ENCODE measurements at places on chromosomes 2 and 18. TPM values are rescaled to one million over a fixed set of nuclear protein-coding genes. Genes with fewer than 3 reads are reported as not detected.

DNA sequence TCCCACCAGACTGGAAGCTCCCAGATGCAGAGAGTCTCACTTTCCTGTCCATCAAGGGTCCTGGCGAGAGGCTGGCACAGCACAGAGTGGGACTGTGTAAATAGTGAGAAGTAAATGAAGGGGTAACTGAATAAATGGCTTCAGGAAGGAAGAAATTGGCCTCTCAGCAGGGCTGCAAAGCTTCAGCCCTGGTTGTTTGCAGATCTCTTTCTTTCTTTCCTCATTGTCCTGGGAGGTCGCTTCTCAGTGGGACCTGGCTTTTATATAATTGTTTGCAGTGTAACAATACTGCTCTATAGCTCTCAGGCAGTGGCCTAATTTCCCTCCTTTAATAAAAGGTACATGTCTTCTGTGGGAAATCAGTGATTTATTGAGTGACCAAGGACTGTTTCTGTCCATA lies 74.9 kb upstream of the GPR45 start:
- DNase-seq, result no peak

GRCh38 chr2:3148716-3149115 lies 228.9 kb downstream of the EIPR1 start:
- peak; percentile 40 for DNase-seq

DNA sequence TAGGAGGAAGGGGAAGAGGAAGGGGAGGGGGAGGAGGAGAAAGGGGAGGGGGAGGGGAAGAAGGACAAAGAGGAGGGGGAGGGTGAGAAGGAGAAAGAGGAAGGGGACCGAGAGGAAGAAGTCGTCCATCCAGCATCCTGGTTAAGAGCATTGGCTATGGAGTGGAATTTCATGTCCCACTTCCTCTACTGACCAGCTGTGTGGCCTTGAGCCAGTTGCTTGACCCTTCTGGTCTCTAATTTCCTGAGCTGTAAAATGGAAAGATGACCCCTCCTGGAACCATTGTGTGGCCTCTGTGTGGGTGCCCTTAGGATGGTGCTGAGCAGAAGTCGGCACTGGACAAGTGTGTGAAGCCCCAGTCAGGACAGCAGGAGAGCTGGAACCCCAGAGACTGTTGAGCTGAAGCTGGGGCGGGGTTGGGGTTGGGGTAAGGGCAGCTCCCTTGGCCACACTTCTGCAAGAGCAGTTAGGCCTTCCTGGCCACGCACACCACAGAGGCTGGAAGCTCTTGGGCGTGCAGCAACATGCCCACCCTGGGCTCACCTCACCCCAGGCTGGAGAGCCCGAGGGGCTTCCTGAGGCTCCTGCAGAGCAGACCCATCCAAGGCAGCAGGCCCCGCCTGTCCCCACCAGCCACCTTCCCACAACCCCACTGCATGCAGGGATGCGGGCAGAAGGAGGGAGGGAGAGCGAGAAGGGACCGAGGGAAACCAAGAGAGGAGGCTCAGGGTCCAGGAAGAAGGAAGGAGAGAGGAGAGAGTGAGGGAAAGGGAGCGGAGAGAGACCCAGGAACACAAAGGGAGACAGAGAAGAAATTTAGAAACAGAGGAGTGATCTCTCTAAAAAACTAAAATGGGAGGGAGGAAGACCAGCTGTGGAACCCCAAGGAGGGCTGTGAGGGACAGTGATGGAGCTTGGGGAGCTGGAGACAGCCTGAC lies 16.2 kb downstream of the ADRA2B start:
- no peak for DNase-seq

- DNase-seq, result peak; percentile 55
Observed at GRCh38 chr2:17822445-17823117, 6.3 kb downstream of the MSGN1 start.

Gene GAREM1
- total RNA-seq, result 14.0 TPM

DNA sequence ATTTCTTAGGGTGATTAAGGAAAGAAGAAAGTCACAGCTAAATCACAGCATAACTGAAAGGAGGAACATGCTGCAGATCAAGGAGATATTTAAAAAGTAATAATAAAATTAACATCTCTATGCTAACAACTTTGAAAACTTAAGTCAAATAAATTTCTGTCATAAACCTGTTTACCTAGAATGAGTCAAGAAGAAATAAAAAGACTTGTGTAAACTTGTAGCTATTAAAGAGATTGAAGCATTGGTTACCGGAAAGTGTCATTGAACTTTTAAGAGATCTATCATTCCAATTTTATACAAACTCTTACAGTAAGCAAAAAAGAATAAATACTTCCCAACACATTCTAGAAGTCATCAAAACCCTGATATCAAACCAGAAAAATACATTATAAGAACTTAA lies 520.1 kb upstream of the SYT4 start:
- DNase-seq, result no peak

DNA sequence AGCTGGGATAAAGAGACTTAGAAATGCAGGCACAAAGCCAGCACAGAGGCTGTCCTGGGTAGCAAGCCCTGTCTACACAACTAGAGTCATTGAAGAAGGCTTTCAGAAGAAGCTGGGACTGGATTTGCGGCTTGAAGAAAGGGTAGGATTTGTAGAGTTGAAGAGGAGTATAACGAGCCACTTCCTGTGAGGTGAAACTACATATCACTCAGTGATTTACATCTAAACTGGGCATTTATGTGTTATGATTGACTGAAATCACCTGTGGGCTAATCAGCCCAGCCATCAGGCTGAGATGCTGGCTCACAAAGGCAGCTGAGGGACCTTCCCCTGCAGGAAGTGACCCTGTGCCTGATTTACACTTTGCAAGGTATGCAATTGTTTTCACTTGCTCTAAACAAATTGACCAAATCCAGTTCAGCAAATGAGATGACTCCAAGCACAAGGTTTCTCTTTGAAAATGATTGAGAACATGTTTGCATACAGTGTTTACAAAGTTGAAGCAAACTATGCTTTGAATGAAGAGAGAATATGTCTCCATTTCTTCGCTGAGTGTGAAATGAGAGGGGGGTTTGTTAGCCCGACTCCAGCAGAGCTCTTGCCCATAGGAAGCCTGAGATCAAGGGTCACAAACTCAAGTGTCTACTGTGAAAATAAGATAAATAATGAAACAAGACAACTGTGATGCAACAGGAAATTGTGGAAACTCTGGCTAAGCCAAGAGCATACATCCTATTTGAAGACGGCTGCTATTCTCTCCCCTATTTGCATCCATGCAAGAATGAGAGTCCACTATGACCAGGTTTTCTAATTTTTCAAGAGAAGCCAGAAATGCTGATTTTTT lies 69.3 kb upstream of the HK2 start:
- no peak for DNase-seq

Gene STARD6
- not detected for total RNA-seq

GRCh38 chr2:45391866-45392265 lies 219.2 kb downstream of the SRBD1 start:
- DNase-seq, result no peak

GRCh38 chr2:167862782-167863181 lies 384.6 kb downstream of the STK39 start:
- DNase-seq, result no peak

DNA sequence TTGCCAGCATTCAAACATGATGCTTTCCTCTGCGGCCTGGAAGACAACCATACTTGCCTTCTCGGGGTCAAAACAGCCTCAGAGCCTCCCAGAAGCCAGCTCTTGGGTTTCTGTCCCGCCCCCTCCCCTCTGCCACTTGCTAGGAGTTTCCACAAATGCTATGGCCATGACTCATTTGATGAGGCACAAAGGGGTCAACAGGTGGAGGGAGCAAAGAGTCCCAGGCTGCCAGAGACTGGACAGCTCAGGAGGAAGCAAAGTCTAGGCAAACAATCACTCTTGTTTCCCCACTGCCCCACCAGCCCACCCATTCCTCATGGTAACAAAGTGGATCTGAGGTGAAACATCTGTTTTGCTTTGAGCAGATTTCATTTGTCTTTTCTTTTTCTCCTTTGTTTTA lies 551.1 kb downstream of the TNS1 start:
- DNase-seq, result no peak

Gene FRZB
- 38.0 TPM for total RNA-seq

DNA sequence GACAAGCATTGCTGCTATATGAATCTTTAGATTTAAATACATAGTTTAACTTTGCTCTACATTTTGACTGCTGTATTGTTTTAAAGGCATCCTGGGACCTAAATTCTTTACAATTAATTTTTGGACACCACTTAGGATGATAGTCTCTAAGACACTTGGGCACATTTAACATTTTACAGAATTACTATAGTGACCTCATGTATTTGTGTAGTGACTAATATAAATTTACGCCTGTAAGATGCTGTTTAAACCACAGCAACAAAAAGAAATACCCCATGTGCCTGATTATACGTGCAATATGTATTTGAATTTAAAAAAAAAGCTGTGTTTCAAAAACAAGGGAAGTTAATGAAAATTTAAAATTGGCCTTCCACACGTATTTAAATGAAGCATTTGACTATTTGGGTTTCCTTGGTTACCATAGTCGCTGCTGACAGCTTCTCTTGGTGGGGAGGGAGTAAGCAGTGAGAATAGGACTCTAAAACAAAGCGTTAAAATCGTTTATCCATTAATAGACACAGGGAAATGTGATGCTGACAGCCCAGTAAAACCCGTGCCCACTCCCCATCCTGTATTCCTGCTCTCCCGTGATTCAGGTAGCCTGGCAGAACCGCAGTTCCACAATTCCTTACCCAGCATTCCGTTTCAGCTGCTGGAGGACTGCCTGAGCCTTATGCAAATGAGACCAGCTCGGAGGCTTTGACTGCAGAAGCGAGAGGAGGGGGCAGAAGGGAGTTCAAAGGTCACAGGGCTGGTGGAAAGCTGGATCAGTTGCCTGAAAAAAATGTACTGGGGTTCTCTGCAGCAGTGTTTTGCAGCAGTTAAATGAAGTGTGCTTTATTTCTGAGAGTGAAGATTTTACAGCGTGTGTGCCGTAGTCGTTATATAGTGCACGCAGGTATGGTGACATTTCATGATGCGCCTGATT lies 104.3 kb downstream of the CSRNP3 start:
- DNase-seq, result peak; percentile 78

Gene EFR3B
- total RNA-seq, result 6.1 TPM

- no peak for DNase-seq
Observed at GRCh38 chr2:226575928-226576327, 223.7 kb downstream of the IRS1 start.

- DNase-seq, result no peak
Observed at GRCh38 chr2:68901199-68901514, 30.0 kb upstream of the BMP10 start.

- no peak for DNase-seq
Observed at GRCh38 chr2:206783718-206784117, 18.3 kb downstream of the FASTKD2 start.

DNA sequence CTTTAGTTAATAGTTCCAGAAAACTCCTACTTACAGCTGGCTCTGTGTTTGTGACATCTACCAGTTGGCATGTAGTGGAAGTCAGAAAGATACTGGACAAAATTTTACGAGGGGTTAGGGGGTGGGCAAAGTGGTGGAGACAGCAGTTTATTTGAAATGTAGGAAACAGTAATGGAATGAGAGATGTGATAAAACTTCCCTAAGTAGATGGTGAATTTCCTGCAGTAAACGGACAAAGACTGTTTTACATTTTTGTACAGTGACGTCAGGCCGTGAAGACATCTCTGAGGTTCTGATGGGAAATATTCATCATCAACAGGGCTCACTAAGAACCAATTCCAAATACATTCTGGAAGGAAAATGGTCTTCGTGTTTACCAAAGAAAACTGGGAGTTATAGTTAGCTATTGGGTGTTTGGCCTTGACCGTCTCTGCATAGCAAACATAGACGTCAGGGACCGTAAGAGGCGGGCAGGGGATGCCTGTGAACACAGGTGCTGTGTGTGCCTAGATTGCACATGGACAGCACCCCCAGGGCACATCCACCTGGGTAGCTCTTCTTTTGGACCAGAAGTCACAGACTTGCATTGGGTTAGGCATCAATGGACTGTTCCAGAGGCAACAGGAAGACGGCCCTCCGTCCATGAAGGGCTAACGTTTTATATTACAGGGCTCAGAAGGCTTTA lies 131.5 kb downstream of the ZNF516 start:
- no peak for DNase-seq

Gene PUM2
- total RNA-seq, result 110 TPM

GRCh38 chr2:208542465-208543041 lies 136.0 kb downstream of the PTH2R start:
- DNase-seq, result no peak

- no peak for DNase-seq
Observed at GRCh38 chr2:161048317-161048716, 111.9 kb upstream of the TANK start.

DNA sequence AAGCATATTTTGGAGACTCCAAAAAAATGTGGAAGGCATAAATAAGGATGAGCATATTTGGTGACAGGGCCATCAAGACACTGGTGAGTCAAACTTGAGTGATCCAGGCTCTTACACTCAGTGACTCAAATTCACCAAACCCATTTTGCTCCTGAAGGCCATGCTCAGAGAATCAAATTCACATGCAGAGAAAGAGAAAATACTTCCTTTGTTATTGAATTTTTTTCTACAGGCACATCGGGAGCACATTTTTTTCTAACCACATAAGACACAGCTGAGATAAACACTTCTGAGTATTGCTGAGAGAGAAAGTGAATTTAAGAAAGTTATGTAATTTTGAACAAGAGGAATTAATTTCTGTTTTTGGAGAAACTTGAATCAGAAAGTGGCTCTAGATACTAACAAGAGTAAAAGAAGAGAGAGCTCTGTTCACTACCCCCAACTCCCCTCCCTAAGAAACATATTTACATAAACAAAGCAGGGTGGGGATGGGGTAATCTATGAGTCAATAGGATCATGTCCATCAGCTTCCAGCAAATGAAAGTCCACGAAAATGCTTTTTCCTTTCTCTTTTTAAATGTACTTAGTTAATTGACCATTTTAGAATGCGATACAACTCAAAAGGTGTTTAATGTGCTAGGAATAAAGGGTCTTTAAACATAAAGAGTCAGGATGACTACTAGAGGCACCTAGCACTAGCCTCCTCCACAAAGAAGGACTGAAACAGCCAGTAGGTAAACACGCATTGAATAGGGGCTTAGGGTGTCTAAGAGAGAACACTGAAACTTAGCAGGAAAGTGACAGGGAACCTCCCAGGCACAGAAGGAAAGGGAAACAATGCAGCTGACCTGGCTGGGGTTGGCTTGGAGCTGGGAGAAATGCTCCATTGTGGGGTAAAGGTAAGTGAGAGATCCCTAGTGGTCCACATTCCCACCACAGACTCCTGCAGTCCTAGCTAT lies 152.3 kb downstream of the KCNE4 start:
- DNase-seq, result no peak

Gene FHOD3
- total RNA-seq, result 33.0 TPM

Gene KYNU
- 0.62 TPM for total RNA-seq

- no peak for DNase-seq
Observed at GRCh38 chr2:202030691-202031090, 3.0 kb upstream of the FZD7 start.

GRCh38 chr2:216951171-216951570 lies 91.3 kb upstream of the TNP1 start:
- DNase-seq, result no peak
